ENCODE measurements at places on chromosomes 3 and 15.

DNA sequence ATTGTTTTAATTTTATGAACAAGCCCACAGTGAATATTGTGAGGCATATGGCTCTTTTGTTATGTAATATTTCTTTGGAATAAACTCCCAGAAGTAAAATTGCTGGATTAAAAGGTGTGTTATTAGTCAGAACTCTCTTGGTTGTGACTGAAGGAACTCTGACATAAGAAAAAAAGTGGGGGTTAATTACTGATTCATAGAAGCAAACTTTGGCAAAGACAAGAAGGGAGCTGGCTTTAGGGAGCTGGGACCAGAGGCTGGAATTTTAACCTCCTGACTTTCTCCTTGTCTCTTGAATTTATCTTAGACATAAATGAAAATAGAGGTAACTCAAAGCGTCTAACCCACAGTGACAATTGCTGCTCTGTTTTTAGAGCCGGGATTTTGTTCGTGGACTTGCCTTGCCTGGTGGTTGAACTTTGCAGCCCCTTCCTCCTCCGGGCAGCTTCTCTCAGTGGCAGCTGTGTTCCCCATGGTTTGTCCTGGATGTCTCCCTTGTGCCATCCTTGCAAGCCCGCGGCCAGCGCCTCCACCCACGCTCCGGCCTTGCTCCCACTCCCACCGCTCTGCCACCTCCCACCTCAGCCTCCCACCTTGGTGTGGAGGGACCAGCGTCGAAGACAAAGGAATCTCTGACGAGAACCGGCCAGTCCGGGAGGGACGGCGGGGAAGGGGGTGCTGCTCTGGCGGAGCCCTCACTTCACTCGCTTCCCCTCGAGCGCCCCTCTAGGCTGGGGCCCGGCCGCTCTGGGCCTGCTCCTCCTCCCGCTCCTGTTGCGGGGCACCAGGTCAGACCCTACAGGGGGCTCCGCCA, 28.0 kb downstream of the ARHGAP31 start:
- DNase-seq, result no peak

GRCh38 chr3:44019736-44020135, 221.9 kb upstream of the TOPAZ1 start:
- DNase-seq, result no peak

GRCh38 chr15:75650908-75651809, 3.4 kb downstream of the SNX33 start:
- no peak for DNase-seq

DNA sequence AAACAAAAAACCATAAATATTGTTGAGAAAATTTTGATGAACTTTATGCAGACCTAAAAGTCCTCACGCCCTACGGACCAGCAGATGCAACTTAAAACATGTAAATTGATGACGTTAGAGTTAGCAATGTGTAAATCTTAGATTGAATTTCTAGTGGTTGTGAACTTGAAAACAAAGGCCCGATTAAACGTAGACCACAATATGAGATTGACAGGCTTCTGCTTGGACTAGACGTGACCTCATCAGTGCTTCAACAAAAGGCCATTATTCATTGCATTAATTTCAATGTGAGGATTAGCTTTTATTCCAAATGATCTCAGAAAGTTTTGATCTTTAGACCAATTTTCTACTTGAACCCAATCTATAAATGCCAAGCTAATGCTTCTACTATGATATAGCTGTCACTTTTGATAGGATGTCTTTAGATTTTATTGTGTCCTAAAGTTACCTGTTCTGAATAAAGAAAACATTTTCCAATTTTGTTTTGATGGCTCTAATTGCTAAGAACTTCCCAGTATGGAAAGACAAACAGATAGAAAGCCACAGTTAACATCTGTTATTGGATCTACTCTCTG, 55.4 kb upstream of the SPPL2A start:
- no peak for DNase-seq

GRCh38 chr3:26308454-26308853, 314.1 kb upstream of the LRRC3B start:
- DNase-seq, result no peak

DNA sequence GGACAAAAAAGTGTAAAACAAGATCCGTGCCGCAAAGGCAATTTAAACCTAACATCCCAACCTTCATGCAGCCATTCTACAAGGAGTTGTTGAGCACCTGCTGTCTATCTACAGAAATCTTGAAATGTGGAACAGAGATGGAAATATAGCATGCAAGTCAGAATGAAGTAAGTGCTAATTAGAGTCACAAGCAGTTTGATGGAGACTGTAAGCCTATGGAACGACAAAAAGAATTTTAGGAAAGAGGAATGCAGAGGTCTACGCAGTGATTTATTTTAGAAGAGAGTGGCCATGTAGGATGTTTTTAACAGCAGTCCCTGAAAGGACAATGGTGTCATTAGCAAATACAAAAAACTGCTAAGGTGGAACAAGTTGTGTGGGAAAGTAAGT, 851 bp upstream of the DCBLD2 start:
- no peak for DNase-seq

Data from CD4-positive, alpha-beta T cell treated with Interleukin-1 beta for 1 hour (primary cell).